T-helper 2 cell treated with Interferon-gamma antibody and Interleukin-4, amounts not matched to agents 5 μg/mL and 100 μg/mL, for 36 hours (primary cell): ENCODE measurements at places on chromosomes 1 and 21.

- DNase-seq: no peak
Measured at GRCh38 chr1:116540088-116540487, 30.7 kb downstream of the CD58 start.

DNA sequence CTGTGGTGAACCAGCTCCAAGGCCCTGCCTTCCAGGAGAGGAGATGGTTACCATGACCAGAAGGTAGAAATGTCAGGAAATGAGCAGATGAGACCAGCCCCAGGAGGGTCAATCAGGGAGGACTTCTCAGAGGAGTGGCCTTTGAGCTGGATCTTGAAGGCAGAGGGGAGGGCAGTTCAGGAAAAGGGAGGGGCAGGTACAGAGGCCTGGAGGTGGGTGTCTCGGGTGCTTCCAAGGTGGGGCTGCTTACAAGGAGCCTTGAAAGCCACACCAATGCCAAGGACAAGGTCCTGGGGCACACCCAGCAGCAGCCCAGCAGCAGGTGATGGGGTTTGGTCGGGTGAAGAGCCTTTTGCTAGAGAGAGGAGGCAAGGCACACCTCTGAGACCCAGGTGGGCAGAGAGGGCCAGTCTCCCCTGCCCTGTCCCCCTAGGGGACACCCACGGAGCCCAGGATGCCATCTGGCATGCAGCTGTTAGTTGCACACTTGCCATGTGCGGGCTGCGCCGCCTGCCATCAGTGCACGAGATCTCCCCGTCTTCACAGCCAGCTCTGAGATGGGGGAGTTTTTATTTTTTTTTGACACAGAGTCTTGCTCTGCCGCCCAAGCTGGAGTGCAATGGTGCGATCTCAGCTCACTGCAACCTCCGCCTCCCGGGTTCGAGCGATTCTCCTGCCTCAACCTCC lies 18.5 kb downstream of the SLC66A1 start:
- DNase-seq: no peak

DNA sequence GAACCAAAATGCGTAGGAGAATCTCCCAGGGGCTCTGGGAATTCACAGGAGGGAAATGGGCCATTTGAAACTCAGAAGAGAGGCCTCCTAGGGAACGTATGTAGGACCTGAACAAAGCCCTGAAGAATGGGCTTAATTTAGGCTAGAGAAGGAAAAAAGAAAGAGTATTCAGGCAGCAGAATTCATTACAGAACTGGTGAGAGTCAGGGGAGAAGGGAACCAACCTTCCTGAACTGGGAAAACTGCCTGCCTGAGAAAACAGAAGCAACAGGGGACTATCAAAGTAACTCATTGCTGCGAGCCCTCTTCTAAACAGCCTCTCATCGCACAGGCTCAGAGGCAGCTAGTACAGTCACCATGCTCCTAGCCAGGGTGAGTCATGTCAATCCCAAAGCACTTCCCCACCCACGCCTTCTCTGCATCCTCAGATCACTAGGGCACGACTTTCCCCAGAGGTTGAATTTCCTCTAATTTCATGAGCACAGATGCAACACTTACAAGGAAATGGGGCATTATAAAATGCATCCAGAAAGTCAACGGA lies 98.1 kb downstream of the ADSS2 start:
- DNase-seq: peak; percentile 61

DNA sequence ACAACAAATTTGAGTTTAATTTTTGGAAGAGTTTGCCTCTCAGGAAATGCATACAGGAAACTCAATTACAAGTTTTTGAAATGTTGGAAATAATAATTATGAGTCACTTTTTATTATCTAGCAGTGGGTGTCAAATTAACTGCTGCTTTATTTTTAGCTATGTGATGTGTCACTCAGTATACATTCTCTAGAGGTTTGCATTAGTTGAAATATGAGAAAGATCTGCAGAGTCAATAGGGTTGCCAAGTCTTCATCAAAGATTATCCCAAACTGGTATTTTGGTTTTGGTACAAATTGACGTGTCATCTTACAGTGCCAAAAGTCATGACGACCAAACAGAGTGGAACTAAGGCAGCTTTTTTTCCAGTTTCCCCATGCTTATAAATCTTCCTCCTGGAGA lies 54.3 kb upstream of the DIPK1A start:
- no peak for DNase-seq

DNA sequence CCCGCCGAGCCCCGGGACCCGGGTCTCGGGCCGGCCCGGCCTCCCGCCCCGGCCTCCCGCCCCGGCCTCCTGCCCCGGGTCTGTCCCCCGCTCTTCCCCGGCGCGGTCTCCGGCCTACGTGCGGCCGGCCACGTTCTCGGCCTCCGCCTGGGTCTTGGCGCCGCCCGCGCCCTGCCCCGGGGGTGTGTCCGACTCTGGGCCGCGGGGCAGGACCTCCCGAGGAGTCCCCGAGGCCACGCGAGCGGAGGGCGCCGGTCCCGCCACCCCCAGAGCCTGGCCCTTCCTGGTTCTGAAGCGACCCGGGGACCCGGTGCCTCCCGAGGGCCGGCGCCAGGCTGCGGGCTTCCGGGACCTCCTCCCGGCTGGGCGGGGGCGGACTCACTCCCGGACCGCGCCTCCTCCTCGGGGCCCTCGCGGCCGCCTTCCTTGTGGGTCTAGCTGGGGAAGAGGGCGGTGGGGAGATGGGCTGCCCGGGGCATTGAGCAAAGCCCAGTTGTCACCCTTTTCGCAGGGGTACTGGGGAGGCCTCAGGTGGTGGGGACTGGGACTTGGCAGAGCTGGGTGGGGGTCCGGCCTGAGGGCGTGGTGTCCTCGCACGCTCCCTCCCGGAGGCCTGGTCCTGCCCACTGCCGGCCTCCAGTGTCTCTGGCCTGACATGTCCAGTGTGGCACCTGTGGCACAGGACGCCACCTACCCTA lies 558 bp downstream of the PFKL start:
- DNase-seq: peak; percentile 66

DNA sequence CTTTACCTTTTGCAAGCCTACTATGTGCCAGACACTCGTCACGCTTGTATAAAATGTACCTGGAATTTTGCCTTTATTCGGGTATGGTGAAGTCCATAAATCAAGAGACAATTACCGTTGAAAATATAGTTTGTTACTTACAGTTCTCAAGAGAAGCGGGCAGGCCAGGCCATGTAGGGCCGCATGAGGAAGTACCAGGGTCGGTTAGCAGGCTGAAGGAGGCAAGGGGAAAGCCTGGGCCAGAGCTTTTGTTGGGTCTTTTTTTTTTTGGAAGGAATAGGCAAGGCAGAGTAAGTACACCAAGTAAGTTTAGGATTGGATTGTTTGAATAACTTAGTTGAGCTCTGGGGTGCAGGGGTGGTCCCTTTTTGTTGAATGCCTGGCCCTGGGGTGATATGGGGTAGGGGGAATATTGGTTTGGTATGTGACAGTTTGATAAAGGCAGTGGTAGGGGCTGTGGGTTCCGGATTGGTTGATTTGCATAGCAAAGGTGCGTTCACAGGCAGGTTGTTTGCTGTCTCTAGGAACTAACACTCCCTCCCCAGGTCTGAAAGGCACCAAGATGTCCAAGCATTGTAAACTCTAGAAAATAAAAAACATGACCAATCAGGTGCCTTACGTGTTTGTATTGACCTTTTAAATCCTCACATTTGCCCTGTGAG lies 80.7 kb downstream of the KAZN start:
- no peak for DNase-seq

GRCh38 chr1:234369784-234370183 lies 3.5 kb upstream of the COA6 start:
- DNase-seq: no peak

- no peak for DNase-seq
Measured at GRCh38 chr1:15424146-15424667, 14.0 kb upstream of the CTRC start.

DNA sequence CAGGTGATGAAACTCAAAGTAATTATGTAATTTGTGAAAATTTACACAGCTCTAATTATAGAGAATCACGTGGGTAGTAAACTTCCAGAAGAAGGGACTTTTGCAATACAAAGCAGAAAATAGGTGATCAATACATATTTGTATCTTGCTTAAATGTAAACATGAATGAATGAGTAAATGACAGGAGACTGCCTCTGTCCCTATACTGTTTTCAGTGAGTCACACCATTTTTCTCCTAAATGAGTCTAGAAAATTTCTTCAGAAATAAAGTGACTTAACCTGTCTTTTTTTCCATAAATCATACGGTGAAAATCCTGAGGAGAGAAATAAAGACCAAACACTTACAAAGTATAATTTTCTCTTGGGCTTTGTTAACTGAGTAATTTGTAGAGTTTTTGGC lies 11.9 kb downstream of the RAP1A start:
- no peak for DNase-seq

GRCh38 chr1:40477678-40478053 lies 576 bp downstream of the ZFP69 start:
- DNase-seq: peak; percentile 11

GRCh38 chr1:47508702-47509431 lies 71.0 kb downstream of the FOXD2 start:
- DNase-seq: no peak

GRCh38 chr1:109083923-109084322 lies 6.6 kb upstream of the TMEM167B start:
- no peak for DNase-seq

DNA sequence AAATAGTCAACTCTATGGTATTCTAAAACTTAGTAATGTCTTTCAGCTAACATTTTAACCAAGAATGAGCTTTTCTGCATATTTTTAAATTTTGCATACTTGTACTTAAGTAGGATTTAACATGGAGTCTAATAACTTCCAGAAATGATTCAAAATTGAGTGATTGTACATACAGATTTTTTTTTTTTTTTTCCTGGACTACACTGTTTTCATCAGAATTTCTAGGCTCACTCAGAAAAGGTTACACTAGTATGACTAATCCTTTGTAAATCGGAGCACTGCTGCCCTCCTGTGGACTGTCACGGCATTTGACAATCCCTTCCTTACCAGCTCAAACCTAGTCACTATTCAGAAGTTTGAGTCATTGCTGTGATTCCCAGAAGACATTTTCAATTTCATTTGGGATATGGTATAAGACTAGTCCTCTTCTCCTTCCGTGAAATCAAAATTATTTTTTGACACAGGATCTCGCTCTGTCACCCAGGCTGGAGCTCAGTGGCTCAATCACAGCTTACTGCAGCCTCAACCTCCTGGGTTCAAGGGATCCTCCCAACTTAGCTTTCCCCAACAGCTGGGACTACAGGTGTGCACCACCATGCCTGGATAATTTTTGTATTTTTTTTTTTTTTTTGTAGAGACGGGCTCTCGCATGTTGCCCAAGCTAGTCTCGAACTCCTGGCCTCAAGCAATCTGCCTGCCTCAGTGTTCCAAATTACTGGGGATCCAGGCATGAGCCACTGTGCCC lies 45.5 kb downstream of the CD46 start:
- DNase-seq: peak; percentile 71

DNA sequence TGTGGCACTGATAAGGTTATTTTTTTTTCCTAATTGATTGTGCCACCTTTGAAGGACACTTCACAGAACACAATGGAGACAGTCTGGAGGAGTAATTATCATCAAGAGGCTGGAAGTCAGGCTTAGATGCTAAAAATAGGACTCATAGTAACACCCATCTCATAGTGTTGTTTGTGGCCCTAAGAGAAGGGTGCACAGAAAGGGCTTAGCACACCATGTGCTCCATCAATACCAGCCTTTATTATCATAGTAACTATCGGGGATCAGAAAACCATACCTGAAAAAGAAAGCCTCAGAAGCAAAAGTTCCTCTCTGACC lies 11.9 kb downstream of the NIPAL3 start:
- no peak for DNase-seq

- DNase-seq: no peak
Measured at GRCh38 chr1:17874231-17874630, 119.1 kb downstream of the ACTL8 start.

DNA sequence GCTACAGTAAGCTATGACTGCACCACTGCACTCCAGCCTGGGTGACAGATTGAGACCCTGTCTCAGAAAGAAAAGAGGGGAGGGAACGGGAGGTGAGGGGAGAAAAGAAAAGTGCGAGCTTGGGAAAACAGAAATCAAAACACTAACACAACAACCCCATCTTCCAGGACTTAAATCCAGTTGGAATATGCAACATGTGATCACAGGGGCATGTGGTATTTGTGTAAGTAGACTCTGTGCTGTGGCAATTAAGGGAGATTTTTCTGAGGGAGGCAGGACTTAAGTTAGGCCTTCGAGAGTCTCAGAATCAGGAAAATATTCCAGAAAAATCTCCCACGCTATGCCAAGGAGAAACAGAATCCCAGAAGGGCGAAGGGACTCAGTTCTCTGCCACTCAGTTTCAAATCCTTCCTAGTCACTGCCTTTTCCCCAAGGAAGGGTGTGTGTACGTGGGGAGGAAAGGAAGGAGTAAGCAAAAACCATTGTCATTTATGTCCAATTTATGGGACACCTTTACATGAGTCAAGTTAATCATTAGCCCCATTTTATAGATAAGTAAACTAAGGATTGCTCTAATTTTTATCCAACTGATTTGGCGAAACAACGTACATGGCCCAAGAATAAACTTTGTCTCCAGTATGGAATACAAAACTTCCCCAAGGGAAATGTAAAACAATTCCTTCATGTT lies 12.3 kb downstream of the ID3 start:
- no peak for DNase-seq

- no peak for DNase-seq
Measured at GRCh38 chr1:7863756-7864328, 11.0 kb upstream of the UTS2 start.

DNA sequence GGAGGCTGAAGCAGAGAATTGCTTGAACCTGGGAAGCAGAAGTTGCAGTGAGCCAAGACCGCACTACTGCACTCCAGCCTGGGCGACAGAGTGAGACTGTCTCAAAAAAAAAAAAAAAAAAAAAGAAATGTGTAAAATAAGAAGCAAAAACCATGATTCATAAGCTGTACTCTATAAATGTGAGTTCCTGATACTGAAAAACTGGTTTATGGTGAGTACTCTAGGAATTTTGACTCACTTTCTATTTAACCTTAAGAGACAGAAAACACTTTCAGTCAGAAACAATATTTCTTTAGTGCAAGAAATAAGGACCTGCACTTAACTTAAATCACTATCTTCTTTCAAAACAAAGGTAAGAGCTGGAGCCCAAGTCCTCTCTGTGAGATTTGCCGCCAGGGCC lies 19.9 kb upstream of the POU2F1 start:
- no peak for DNase-seq

DNA sequence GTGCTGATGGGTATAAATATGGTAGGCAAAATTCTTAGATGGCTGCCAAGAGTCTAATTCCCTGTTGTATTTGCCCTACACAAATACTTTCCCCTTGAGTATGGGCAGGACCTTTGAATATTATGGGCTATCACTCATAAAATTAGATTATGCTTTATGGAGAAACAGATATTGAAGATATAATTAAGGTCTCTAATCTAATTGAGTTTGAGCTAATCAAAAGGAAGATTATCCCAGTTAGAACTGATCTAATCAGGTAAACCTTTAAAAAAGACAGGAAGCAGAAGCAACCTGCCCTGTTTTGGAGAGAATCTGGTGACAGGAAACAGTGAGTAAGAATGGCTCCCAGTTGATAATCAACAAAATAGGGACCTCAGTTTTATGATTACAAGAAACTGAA lies 609.0 kb upstream of the PRMT6 start:
- no peak for DNase-seq

GRCh38 chr1:59846209-59846894 lies 31.6 kb downstream of the HOOK1 start:
- DNase-seq: no peak
